ENCODE measurements at places on chromosomes 3 and 15.

DNA sequence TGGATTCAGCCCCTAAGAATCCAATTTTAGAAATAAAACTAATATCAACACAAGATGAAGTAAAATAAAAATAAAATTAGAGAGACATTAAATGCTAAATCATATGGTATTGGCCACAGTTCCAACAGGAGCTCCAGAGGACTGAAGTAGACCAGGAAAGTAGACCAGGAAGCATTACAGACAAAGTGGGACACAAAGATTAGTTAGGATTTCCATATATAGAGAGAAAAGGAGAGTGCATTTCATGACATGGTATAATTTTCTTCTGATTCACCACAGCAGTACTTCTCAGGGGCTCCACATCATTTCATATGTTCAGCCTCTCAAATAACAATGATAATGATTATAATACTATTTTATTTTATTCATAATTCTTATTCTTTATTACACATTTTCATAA is 18.3 kb downstream of the FGF7 start:
- DNase-seq, result no peak

DNA sequence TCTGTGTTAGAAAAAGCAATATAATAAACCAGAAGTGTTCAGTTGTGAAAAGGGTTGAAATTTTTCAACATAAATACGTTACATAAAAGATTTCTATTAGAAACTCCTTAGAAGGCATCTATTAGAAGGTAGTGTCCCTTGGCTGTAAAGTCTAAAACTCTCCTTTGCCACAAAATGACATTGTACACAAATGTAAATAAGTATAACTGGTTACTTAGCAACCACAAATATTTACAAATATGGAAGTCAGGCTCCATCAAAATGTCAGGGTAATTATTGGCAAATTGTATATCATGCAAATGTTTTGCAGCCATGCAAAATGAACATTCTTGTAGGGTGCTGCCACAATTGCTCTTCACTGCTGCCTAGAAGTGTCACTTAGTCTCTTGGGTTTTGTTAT is 419.1 kb upstream of the CDIN1 start:
- DNase-seq, result no peak

DNA sequence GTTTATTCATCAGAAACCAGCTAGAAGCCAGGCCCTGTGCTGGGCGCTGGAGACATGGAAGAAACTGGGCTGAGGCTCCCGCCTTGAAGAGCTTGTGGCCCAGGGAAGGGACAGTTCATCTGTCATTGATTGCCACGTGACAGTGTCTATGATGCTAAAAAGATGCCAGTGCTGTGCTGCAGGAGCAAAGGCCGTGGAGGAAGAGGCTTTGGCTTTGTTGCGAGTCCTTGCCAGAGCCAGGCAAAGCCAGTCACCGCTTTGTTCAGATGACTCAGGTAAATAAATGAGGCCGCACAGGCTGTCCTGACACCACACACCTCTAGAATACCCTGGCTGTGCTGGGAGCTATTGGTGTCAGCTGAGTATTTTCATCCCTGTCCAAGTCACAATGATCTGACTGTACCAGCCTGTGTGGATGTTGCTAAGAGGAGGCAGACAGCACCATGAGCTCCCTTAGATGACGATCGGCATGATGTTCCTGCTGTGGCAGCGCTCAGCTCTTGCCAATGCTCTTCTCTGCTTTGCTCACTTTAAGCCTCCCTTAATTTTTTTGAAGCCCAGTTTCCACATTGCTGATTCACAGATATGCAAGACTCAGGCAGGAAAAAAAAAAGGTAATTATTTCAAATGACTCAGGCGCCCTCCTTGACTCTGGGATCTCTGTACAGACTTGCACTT is 77.5 kb downstream of the CCNL1 start:
- no peak for DNase-seq

DNA sequence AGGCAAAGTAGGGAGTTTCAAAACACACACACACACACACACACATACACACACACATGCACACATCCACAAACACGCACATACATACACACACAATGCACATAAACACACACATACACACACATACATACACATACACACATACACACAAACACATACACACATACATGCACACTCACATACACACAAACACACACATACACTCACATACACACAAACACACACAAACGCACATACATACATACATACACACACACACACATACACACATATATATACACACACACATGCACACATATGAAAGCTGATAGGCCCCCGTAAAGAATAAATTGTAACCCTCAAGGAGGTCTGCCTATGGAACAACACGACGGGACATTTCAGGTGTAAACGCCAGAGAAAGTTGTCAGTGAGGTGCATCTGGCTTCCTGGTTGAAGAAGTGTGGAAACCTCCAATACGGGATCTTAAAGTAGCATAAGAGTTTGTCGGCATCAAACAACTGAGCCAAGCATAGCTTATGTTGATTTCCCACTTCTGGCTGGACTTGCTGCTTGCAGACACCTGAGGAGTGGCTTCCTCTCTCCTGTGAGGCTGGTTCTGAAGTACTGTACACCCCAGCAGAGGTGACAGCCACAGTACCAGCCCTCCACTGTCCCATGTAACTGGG is 5.8 kb downstream of the RFTN1 start:
- no peak for DNase-seq

DNA sequence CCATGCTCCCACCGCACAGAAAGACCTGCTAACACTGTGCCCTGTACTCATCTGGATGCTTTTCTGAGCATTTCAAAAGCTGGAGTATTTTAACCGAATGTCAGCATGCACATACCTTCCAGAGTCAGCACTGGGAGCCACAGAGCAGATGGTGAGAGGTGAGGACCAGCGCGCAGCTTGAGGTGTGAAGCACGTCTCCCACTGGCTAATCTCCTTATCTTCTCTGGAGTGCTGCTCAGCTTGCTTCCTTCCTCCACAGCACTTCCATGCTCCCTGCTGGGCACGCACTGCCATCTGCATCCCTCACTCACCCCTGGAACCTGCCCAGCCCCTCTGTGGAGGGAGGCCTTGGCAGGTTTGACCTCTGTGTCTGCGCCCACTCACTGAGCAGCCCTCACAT is at the start of gene GNB5:
Gene GNB5 (minus strand): TSS at position 186 of the 400 bp plus-strand sequence. CDS start 6,716 bp downstream, outside the sequence.
- no peak for DNase-seq

GRCh38 chr15:68743256-68743655 is 77.4 kb downstream of the ANP32A start:
- no peak for DNase-seq

- peak; percentile 20 for DNase-seq
Measured at GRCh38 chr3:45593708-45594601, 596 bp upstream of the LIMD1 start.

GRCh38 chr15:68526269-68526668 is 52.5 kb upstream of the CORO2B start:
- no peak for DNase-seq

GRCh38 chr3:12451481-12451880 is 32.8 kb upstream of the TSEN2 start:
- DNase-seq, result no peak

- DNase-seq, result no peak
Measured at GRCh38 chr15:81309647-81310450, 14.1 kb downstream of the STARD5 start.

DNA sequence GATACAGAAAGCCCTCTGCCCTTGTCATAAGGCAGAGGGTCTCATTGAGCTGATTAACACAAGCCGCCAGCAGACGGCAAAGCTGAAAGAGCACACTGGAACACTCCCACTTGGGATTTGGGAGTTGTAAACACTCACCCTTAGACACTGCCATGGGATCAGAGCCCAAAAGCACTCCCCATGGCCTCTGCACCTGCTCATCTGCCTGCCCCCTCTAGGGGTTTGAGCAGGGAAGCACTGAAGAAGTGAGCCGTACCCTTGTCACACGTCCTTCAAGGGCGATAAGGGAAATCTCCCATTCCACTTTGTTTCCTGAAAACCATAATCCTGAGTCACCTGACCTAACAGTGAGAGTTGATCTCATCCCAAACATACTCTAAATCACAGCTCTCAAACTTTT is 14.7 kb downstream of the FSIP1 start:
- DNase-seq, result no peak

DNA sequence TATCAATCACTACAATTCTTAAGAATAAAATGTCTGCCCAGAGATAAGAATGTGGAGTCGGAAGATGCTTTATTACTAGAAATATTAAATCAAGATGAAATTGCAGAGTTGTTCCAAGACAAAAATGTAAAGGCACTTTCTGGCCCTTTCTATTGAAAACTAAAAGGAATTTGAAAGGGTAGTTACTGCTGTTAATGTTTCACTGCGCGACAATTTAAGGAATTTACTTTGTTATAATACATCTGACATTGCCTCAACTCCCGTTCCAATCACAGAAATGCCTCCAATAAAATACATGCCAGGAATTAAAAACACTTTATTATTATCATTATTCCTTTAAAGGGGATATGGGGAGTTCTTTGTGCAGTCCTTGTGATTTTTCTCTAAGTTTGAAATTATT is 26.4 kb downstream of the RSL24D1 start:
- no peak for DNase-seq

DNA sequence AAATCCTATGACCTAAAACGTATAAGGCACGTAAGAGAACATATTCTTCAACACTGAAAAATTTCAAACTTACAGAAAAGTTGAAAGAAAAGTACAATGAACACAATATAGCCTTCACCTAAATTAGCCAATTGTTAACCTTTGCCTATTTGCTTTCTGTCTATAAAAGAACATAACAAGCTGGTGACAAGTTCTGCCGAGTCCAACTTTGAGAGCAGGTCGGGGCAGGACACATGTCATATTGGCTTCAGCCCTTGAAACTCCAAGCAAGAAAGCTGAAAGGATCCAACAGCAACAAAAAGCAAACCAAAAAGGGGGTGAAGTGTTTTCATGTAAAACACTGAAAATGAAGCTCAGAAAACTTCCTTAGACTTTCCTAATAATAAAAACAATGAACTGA is 59.1 kb downstream of the TBC1D2B start:
- no peak for DNase-seq

GRCh38 chr3:153484842-153485241 is 322.8 kb downstream of the RAP2B start:
- no peak for DNase-seq

DNA sequence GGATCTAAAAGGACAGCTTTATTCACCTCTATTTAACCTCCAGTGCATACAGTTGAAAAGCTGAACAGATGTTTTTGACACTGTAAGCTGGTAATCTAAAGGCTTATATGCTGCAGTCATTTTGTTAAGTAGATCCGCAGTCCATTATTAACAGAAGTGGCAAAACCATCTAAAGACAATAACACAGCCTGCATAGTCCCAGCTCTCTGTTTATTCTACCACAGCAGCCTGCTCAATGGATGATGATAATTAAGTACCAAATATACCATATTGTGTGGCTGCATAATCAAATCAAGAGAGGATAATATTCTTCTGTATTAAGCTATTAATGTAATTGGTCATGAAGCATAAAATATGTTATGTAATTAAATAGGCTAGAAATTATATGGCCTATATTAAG is 207.1 kb downstream of the MEIS2 start:
- DNase-seq, result no peak

DNA sequence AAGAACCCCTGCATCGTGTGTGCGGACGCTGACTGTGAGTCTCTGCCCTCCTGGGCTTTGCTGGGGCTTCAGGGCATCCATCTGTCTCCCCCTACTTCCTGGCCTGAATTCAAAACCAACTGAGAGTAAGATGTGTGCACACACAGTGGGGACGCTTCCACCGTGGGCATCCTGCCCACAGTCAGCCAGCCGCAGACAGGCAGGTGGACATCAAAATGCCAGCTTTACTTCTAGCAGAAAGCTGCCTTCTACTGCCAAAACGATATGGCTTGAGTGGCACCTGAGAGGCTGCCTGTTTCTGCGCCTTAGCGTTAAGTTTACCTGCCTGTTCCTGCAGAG is 18.5 kb downstream of the ALDH1A3 start:
- no peak for DNase-seq

- DNase-seq, result no peak
Measured at GRCh38 chr15:89781055-89781454, 4.9 kb downstream of the MESP2 start.

GRCh38 chr15:71679793-71680353 is 130.5 kb upstream of the NR2E3 start:
- no peak for DNase-seq

GRCh38 chr3:5767304-5767703 is 579.8 kb downstream of the EDEM1 start:
- no peak for DNase-seq

DNA sequence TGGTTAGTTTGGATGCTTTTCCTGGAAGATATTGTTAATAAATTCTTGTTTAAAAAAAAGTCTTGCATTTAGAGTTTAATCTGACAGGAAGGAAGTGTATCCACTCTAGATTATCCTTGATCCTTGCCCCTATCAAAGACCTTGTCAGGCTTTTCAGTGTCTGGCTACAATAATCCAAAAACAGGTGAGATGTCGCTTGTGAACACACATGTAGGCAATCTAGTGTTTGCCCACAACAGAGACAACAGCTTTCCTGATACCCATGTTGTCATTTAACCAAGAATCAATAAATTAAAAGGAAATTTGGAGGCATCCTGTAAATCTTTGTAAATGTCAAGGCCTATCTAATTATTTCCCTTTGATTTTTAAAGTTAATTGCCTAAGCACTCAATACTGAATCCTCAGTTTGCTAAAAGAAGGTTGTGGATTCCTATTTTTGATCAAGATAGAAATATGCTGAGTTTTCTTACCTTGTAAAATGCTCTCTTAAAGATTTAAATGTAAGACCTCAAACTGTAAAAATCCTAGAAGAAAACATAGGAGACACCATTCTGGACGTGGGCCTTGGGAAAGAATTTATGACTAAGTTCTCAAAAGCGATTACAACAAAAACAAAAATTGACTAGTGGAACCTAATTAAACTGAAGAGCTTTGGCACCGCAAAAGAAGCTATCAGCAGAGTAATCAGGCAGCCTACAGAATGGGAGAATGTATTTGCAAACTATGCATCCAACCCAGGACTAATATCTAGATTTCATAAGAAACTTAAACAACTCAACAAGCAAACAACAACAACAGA is 207.7 kb downstream of the NAALADL2 start:
- DNase-seq, result no peak

GRCh38 chr15:94177112-94177511 is 54.2 kb upstream of the MCTP2 start:
- no peak for DNase-seq

DNA sequence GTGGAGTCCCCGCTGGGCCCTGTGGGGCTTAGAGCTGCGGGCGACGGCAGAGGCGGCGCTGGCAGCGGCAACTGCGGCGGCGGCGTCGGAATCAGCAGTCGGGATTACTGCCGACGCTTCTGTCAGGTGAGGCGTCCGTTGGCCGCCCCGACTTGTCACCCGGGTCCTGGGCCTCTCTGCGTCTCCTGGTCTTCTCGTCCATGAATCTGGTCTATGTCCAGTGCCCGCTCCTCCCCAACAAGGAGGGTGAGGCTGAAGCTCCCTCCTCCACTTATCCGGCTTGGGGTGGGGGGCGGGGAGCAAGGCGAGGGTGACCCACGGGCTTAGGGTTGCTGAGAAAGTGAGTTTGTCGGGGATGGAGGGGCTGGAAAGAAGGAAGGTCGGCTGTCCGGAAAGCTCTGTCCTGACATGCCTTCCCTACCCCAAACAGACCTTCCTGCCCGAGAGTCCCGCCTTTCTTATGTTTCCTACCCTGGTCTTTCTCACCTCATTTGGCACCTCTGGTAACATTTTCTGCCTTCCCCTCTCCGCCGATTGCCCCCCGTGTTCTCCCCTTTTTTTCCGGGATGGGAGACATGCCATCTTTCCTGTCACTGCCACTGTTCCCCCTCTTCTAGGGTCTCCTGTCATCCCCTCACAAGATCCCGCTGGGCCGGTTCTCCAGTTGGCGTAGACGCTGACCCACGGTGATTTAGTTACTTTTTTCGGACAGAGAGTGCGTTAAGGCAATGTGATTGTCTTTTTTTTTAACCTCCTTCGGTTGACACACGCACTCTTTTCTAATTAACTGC is 520 bp downstream of the ZNF654 start:
- no peak for DNase-seq

- no peak for DNase-seq
Measured at GRCh38 chr15:89615135-89615534, 39.9 kb downstream of the TICRR start.

Data from NCI-H1092 (cell line).